ENCODE measurements at places on chromosomes 6 and 20.

- DNase-seq = no peak
Measured at GRCh38 chr6:167968091-167968490, 29.4 kb upstream of the KIF25 start.

GRCh38 chr20:46992640-46993035 lies 98.0 kb downstream of the EYA2 start:
- no peak for DNase-seq

GRCh38 chr6:10429638-10430427 lies 15.0 kb upstream of the TFAP2A start:
- no peak for DNase-seq

DNA sequence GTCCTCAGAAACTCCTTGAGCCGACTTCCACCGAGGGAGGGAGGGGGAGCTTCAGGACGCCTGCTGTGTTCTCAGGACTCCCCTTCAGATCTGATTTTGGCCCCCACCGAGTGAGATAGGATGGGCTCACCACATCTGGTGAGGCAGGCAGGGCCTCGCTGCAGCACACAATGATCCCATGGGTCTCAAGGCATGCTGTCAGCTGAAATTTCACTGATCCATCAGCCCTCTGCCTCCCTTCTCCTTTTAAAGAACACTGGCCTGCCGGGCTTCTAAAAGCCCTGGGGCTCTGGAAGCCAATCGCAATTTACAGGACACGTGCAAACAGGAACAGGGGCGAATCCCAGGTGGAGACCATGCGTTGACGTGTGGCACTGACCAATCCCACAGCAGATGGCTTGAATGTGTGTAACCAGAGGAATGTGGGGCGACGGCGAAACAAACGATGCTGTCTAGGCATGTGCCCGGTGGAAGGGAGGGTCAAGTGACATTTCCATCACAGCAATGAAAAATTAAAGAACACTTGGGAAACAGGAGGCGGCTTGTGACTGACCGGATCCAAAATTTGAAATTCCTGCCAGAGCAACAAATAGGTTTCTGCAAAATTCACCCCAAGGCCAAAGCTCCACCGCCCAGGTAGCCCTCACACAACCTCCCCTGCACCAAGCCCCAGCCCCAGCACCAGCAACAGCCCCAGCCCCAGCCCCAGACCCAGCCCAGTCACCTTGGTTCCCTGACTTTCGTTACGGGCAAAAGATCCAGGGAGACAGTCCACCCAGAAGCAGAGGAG lies 167.1 kb upstream of the ZNF337 start:
- DNase-seq = no peak

DNA sequence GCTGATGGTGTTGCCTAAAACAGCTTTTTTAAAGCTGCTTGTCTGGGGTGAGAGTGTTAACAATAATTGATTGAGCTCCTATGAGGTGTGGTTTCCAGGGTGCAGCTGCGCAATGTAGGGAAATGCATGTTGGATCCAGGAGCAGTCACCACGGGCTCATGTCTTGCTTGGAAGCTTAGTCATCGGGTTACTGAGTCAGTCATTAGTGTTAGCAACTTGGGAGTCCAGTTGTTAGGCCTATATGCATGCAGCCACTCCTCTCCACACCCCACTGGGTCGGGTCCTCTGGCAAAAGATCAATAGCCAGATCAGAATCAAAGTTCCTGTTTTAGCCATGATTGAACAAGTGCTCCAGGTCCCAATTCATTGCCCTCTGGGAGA lies 271.7 kb upstream of the CHD6 start:
- DNase-seq = no peak
